Activated naive CD4-positive, alpha-beta T cell (primary cell): ENCODE measurements at places on chromosomes 1 and 21.

GRCh38 chr1:99236756-99237155, 27.5 kb upstream of the PLPPR4 start:
- no peak for DNase-seq

- DNase-seq = no peak
Measured at GRCh38 chr1:114203595-114204128, 50.0 kb upstream of the SYT6 start.

DNA sequence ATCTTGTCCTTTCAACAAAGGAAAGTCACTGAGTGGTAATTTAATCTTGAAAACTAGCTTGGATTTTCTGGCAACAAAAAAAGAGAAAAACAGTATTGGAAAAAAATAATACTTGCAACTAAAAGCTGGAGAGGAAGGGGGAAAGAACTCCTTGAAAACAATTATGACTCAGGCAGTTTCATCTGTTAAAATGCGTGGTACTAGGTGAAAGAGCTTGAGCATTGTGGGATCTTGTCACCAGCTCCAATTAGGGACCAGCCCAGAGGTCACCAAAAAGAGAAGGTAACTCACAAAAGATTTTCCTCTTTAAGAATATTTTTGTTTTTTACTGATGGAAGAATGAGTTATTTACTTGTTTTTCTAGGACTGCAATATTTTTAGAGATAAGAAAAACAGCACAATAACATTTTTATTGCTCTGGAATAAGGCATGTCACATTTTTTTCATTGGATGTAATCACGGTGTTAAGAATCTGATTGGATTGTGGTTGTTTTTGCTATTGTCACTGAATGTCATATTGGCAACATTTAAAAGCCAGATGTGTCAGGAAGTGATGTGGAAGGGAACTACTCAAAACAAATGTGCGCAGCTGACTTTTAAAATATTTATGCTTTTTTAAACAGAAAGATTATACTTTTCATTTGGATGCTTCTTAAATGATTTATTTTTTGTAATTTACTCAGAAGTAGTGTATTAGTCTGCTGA, 78.5 kb upstream of the ADAMTS5 start:
- no peak for DNase-seq

- no peak for DNase-seq
Measured at GRCh38 chr1:220498188-220498587, 29.7 kb upstream of the MARK1 start.

GRCh38 chr1:203036135-203036534, 9.8 kb downstream of the PPFIA4 start:
- DNase-seq = no peak

DNA sequence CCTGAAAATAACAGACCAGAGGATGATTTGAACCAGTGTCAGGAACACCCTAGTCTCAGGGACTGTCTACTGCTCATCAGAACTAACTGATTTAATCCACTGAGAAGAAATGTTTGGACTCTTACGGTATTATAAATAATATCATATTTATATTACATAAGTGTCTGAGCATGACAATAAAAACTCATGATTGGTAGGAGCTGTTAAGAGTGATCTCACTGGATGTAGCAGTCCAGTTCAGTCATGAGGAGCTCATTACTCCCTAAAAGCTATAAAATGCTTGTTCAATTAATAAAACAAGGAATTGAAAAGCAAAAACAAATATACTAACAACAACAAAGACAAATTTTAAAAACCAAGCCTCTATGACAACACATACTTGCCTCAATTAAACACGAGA, 68.8 kb upstream of the BCL9 start:
- no peak for DNase-seq

DNA sequence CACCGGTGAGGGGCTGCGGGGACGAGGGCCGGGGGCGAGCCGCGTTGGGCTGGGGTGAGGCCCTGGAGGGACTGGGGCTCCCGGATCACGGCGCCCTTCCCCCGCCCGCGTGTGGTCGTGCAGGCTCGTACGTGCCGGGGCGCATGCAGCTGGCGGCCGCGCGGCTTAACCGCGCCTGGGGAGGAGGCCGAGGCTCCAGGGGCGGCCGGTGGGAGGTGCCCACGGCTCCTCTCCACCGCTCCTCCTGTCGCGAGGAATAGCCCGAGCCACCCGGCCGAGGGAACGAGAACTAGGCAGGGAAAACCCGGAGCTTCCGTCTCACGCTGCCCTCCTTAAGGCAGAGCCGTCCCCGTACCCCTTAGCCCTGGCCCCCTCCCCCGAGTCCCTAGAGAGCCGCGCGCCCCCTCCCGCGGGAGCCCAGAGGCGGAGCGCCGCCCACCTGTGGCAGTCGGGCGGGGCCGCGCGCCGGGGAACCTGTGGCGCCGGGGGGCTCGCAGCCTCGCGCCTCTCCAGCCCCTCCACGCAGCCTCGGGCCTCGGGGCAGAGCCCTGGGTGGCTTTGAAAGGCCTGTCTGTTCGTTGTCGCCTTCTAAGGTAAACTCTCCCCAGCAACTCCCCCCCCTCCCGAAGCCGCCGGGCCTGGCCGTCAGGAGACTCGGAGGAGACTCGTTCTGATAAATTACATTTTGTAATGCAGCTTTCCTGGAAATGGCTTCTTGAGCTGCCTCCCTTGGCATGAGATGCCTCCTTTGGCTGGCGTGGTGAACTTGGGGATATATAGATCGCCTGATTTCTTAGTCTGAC, 746 bp downstream of the AK4 start:
- DNase-seq = no peak

- DNase-seq = no peak
Measured at GRCh38 chr1:67645495-67646144, 39.4 kb upstream of the GADD45A start.
